RCC 7860 (cell line): ENCODE measurements at places on chromosomes 12 and 14.

GRCh38 chr12:65803251-65803650, 21.0 kb upstream of the HMGA2 start:
- DNase-seq: no peak

- DNase-seq: no peak
Measured at GRCh38 chr12:91982946-91983345, 162.7 kb downstream of the BTG1 start.

- no peak for DNase-seq
Measured at GRCh38 chr12:65977384-65977783, 153.1 kb downstream of the HMGA2 start.

DNA sequence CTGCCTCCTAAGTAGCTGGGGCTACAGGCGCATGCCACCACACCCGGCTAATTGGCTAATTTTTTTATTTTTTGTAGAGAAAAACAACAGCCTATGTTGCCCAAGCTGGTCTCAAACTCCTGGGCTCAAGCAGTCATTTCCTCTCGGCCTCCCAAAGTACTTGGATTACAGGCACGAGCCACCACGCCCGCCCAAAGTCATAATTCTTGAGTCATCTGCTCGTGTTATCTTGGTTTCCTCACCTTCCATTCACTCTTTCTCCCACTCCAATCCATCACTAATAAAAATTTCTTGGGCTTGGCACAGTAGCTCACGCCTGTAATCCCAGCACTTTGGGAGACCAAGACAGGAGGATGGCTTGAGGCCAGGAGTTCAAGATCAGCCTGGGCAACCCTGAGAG, 32.0 kb downstream of the ITGA7 start:
- no peak for DNase-seq

- DNase-seq: peak; percentile 63
Measured at GRCh38 chr14:105989566-105990302, 463.4 kb downstream of the TMEM121 start.

DNA sequence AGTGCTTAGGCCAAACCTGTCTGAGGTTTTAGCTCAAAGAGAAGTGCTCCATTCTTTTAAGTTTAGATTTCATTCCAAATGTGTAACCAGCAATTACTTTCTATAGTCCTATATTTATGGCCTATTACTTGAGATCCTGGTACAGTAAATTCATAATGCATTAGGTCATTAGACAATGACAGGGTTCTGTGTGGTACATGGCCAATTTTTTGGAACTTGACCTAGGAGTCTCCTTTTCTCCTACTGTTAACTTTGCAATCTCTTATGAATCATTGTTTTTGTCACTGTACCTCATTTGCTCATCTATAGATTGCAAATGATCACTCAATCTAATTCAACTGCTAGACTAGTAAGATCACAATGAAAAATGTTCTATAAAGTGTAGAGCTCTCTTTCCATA, 136.7 kb downstream of the PDE3A start:
- DNase-seq: no peak
